Hepatocyte (in vitro differentiated cells): ENCODE measurements at places on chromosomes 13 and 19. TPM values are rescaled to one million over a fixed set of nuclear protein-coding genes. Genes with fewer than 3 reads are reported as not detected.

DNA sequence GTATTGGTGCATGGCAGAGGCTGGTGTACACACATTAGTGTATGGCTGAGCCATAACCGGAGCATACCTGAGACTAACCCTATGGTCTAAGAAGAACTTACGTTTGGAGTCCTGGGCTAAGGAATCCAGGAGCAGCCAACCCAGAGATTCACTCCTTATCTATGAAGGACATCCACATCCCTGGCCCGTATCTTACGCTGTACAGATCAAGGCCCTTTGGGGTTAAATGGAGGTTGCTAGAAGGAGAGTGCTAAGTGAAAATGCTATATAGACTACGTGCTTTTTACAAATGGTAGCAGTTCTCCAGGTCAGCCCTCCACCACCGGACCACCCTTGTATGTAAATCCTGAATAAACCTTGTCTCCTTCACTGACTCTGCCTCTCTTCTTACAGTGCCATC, 1.9 kb upstream of the SUGT1 start:
- no peak for DNase-seq

- DNase-seq, result no peak
Observed at GRCh38 chr19:38559428-38560401, 58.0 kb downstream of the MAP4K1 start.

DNA sequence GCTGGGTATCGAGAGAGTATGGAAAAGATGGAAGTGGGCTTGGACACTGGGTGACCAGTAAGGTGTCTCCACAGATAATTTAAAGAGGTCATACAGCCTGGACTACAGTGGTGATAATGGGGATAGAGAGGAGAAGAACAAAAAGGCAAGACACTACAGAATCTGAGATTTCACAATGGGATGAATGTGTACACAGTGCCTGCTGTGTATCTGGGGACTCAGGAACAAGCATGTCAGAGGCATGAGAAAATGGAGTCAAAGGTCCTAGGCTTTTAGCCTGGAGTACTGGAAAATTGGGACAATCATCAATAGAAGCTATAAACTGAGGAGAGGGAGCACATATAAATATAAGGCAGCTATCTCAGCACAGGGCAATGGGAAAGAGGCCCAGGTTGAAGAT, 69.4 kb downstream of the TSC22D1 start:
- no peak for DNase-seq

- DNase-seq, result no peak
Observed at GRCh38 chr13:111359237-111359915, 38.9 kb downstream of the TEX29 start.

GRCh38 chr13:52179925-52180324, 20.5 kb upstream of the NEK3 start:
- no peak for DNase-seq

DNA sequence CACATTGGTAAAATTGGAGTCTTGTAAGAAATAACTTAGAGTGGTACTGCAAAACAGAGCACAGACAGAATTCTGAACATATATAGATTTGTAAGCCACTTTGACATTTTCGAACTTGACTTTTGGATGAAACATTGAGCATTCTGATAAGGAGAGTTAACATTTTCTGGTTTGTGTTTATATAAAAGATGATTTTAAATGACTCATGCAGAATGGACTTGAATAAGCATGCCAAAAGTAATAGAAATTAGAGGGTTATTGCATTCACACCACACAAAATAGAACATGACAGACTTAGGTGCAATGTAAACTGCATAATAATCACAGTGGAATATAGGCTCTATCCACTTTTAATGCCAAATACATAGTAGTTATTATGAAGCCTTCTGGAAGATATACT, 507.0 kb downstream of the DACH1 start:
- DNase-seq, result no peak

GRCh38 chr13:107192289-107192688, 624.4 kb upstream of the ARGLU1 start:
- peak; percentile 25 for DNase-seq

DNA sequence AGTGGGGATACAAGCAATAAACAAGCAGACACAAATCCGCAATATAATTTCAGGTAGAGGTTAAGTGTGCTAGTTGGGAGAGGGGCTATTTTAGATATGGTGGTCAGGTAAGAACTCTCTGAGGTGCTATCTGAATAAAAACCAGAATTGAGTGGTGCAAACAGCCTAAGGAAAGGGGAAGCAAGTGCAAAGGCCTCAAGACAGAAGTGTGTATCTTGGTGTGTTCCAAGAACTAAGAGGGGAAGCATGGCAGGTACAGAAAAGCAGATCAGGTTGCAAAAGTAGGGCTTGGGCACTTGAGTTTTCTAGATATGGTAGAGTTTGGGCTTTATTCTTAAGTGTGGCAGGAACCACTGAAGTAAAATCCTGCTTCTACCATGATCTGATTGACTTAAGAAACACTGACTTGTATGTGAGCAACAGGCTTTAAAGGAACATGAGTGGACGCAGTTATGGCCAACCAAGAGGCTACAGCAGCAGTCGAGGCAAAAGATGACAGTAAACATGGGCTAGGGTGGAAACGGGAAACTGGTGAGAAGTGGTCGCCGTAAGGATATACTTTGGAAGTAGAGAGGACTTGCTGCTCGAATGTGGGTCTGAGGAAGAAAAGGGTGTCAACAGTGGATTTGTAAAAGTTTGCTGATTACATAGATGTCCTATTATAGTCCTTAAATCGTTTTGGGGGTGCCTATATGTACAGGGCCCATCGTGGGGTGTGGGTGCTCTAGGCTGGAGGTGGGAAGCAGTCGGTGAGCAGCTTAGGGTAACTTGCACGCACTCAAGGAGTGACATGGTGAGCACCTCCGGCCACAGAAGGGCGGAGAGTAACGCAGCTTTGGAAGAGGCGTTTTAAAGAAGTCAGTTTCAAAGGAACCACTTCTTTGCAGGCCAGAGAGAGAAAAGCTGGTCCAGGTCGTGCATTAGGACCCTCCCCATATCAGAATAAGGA, 677 bp downstream of the TGDS start:
- peak; percentile 34 for DNase-seq

- DNase-seq, result no peak
Observed at GRCh38 chr19:41861846-41862245, 1.8 kb downstream of the RPS19 start.

DNA sequence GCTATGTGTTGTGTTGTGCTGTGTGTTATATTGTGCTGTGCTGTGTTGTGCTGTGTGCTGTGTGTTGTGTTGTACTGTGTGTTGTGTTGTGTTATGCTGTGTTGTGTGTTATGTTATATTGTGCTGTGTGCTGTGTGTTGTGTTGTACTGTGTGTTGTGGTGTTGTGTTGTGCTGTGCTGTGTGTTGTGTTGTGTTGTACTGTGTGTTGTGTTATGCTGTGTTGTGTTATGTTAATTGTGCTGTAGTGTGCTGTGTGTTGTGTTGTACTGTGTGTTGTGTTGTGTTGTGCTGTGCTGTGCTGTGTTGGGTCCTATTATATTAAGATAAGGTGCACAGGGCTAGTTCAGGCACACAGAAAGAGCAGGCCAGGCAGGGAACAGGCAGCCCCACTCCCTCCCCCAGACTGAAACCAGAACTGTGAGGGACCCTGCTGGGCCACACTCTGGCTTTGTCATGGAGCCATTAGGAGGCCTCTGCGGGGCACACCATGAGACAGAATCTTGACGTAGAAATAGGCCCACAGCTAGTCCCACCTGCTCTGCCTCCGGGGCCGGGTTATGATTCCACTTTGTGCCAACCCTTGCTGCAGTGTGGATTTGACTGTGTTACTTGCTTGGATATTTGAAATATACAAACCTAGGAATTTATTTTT, 12.1 kb downstream of the SOX1 start:
- no peak for DNase-seq

- peak; percentile 18 for DNase-seq
Observed at GRCh38 chr13:34303346-34303745, 485.4 kb downstream of the RFC3 start.

DNA sequence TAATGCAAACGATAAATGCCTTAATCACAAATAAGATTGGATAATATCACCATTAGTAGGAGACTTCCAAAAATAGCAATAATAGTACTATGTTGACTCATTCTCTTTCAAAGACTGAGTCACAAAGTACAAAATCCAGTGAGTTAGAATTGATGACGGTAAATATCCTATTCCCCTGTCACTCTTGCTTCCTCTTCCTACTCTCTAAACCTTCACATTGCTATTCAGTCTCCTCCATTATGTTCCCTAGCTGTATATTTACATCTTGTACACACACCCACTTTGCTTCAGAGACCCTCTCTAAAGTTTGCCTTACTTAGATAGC, 26.3 kb upstream of the INTS6 start:
- no peak for DNase-seq

DNA sequence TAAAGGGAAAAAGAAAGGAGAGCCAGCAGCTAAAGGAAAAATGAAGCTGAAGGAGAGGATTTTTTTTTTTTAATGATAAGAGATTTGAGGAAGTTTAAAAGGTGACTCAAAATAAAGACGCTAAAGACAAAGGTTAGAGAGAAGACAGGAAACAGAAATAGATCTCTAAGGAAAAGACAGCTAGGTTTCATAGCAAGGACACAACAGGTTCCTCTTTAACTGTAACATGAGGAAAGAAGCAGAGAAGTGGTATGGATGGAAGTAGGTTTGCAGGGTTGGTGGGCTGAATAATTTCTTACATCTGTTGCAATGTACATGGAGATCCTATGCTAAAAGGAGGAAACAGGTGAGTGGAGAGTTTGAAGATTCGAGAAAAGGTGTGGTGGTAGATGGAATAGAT, 107.5 kb downstream of the MYCBP2 start:
- no peak for DNase-seq

DNA sequence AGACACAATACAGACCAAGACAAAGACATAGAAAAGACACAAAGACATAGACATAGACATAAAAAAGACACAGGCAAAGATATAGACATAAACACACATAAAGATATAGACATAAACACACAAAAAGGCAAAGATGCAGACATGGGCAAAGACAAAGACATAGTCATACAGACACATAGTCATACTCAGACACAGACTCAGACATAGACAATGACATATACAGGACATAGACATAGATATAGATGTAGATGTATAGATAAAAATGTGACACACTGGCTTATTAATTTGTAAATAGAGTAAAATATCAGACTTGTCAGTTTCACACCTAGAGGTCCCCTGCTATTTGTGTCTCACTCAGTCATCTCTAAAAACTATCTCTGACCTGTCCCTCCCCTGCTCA, 42.8 kb downstream of the OR10H4 start:
- DNase-seq, result no peak

- no peak for DNase-seq
Observed at GRCh38 chr19:35710784-35711723, 6.7 kb downstream of the ZBTB32 start.

DNA sequence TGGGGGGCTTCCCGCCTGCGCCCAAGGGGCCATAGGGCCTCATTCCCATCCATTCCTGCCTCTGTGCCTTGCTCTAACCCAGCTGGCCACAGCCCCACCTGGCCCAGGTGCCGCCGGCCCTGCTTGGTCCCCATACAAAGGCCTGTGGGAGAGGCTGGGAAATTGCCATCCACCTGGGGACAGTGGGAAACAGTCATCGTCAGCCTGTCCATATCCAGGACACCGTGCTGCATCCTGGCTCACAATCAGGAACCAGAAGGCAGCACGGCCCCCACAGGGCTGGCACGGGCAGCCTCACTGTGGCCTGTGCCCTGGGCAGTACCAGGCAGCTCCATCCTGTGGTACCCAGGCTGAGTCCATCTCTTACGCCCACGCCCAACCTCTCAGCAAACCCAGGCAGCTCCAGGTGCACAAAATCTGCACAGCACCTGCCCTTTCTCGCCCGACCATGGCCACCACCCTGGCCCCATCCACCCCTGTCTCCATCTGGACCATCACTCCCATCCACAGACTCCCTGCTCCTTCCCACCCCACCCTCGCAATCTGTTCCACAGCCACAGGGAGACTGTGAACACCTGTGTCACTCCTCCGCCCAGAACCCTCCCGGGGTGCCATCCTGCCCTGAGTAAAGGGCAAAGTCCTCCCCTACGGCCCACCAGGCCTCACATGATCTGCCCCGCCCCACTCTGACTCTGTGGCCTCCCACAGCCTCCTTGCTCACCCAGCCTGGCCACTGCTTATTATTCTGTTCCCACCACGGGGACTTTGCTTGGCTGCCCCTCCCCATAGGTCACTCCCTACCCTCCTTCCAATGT, 21.1 kb upstream of the FBXO27 start:
- DNase-seq, result peak; percentile 88

DNA sequence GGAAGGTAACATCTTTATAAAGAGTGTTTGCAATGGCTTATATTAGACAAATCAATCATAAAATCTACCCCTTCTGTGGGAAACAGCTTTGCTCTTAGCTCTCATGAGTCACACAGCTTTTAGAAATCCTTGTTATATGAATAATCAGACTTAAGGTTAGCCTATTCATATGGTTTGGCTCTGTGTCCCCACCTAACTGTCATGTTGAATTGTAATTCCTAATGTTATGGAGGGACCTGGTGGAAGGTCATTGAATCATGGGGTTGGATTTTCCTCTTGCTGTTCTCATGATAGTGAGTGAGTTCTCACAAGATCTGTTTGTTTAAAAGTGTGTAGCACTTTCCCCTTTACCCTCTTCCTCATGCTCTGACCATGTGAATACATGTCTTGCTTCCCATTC, 704.2 kb upstream of the KLHL1 start:
- no peak for DNase-seq

DNA sequence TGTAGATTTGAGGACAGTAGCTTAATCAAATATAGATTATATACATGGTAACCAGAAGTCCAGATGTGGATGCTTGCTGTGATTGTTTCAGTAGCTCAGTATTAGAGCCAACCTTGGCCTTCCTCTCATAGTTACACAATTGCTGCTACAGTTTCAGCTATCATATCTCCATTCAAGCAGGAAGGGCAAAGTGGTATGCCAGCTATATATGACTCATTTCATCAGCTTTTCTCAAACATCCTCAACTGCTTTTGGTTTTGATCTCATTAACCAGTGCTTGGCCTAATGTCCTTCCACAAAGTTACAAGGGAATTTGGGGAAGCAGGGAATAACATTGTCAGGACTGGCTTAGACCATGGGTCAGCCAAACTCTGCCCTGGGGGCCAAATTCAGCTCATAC, 73.0 kb upstream of the MAB21L1 start:
- DNase-seq, result no peak

- DNase-seq, result no peak
Observed at GRCh38 chr19:14478113-14478545, 3.0 kb upstream of the PTGER1 start.

DNA sequence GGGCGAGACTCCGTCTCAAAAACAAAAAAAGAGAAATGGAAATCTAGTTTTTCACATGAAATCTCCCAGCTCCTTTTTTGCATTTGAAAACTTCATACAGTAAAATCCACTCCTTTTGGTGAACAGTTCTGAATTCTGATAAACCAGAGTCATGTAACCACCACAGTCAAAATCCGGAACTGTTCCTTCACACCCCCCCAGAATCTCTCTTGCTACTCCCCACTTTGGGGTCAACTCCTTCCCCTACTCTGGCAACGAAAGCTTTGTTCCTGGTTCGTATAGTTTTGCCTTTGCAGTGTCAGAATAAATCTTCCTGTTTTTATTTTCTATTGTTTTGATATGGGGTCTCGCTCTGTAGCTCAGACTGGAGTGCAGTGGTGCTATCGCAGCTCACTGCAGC, 23.7 kb downstream of the RCN3 start:
- no peak for DNase-seq

NKG7 gene
- polyA plus RNA-seq, result 0.44 TPM in 1 of 2 replicates, not detected in the other

ANGPTL8 gene
- 14.4 and 20.8 TPM in 2 replicates for polyA plus RNA-seq

KANK3 gene
- polyA plus RNA-seq, result 1.2 TPM in 1 of 2 replicates, not detected in the other

PRSS57 gene
- polyA plus RNA-seq, result 1.2 TPM in 1 of 2 replicates, not detected in the other

SIRT6 gene
- 9.9 and 16.8 TPM in 2 replicates for polyA plus RNA-seq

MZF1 gene
- polyA plus RNA-seq, result 19.9 and 29.0 TPM in 2 replicates

PHLDB3 gene
- polyA plus RNA-seq, result 23.4 and 29.0 TPM in 2 replicates

IGFL1 gene
- polyA plus RNA-seq, result not detected in 2 replicates

JOSD2 gene
- 81.8 and 82.9 TPM in 2 replicates for polyA plus RNA-seq

IRS2 gene
- polyA plus RNA-seq, result 26.4 and 27.9 TPM in 2 replicates

IZUMO2 gene
- polyA plus RNA-seq, result not detected in 2 replicates

ZNF576 gene
- polyA plus RNA-seq, result 16.1 and 18.1 TPM in 2 replicates
